ENCODE measurements at places on chromosomes 11 and 22.
A peak's percentile ranks its signal among the peaks of the same experiment; 100 is the strongest.

GRCh38 chr11:92413757-92414513 is 189.3 kb downstream of the FAT3 start:
- no peak overlapping the region for H3K27ac ChIP-seq
- no peak for DNase-seq
- H3K4me3 ChIP-seq, result no peak overlapping the region
- no peaks in the 10 kb centered on the region for H3K36me3 ChIP-seq
- no peaks in the 10 kb centered on the region for H3K27me3 ChIP-seq
- H3K4me1 ChIP-seq, result no peaks in the 10 kb centered on the region

GRCh38 chr11:47241841-47242301 is 6.7 kb downstream of the ACP2 start:
- no peak overlapping the region for H3K4me3 ChIP-seq
- H3K27ac ChIP-seq, result peak overlapping the region; percentile 3
- no peaks in the 10 kb centered on the region for H3K27me3 ChIP-seq
- H3K36me3 ChIP-seq, result peaks cover 31% of the 10 kb centered on the region
- peaks cover 8% of the 10 kb centered on the region for H3K4me1 ChIP-seq
- DNase-seq, result no peak

- H3K36me3 ChIP-seq, result no peaks in the 10 kb centered on the region
- no peak for DNase-seq
Observed at GRCh38 chr11:20211691-20212090, 51.4 kb upstream of the DBX1 start.

GRCh38 chr11:12792590-12792989 is 118.4 kb downstream of the TEAD1 start:
- no peak for DNase-seq
- no peaks in the 10 kb centered on the region for H3K36me3 ChIP-seq
- no peak overlapping the region for H3K27ac ChIP-seq
- peaks cover 9% of the 10 kb centered on the region for H3K27me3 ChIP-seq
- H3K4me3 ChIP-seq, result no peak overlapping the region
- H3K4me1 ChIP-seq, result no peaks in the 10 kb centered on the region

GRCh38 chr11:76073724-76074123 is 132.6 kb downstream of the WNT11 start:
- no peaks in the 10 kb centered on the region for H3K4me1 ChIP-seq
- no peaks in the 10 kb centered on the region for H3K27me3 ChIP-seq
- peaks cover 27% of the 10 kb centered on the region for H3K36me3 ChIP-seq
- no peak for DNase-seq
- no peak overlapping the region for H3K27ac ChIP-seq
- H3K4me3 ChIP-seq, result no peak overlapping the region

GRCh38 chr11:115220911-115221310 is 283.3 kb downstream of the CADM1 start:
- H3K4me1 ChIP-seq, result peaks cover 2% of the 10 kb centered on the region
- no peaks in the 10 kb centered on the region for H3K36me3 ChIP-seq
- no peak overlapping the region for H3K4me3 ChIP-seq
- no peak for DNase-seq
- no peak overlapping the region for H3K27ac ChIP-seq

DNA sequence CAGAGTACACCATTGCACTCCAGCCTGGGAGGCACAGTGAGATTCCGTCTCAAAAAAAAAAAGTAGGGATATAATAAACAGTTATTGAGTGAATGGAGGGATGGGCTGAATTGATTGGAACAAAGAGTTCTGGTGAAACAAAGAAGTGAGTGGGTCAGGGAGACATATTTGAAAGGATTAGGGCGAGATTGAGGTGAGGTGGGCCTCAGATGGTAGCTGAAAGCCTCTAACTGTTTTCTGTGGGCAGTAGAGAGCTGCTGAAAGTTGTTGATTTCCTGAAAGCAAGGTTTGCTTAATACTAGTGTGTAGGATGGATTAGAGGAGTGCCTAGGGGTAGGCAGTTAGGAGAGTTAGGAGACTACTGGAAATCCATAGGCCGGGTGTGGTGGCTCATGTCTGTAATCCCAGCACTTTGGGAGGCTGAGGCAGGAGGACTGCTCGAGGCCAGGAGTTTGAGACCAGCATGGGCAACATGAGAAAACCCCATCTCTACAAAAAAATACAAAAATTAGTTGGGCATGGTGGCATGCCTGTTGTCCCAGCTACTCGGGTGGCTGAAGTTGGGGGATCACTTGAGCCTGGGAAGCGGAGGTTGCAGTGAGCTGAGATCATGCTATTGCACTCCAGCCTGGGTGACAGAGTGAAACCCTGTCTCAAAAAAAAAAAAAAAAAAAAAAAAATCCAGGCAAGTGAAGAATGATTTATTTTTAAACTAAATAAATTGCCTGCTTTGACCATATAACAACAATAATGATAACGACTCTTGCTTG is 41.4 kb upstream of the PTPRJ start:
- H3K4me1 ChIP-seq, result peaks cover 28% of the 10 kb centered on the region
- H3K27me3 ChIP-seq, result no peaks in the 10 kb centered on the region
- no peaks in the 10 kb centered on the region for H3K36me3 ChIP-seq
- H3K27ac ChIP-seq, result peak overlapping the region; percentile 10
- DNase-seq, result no peak

DNA sequence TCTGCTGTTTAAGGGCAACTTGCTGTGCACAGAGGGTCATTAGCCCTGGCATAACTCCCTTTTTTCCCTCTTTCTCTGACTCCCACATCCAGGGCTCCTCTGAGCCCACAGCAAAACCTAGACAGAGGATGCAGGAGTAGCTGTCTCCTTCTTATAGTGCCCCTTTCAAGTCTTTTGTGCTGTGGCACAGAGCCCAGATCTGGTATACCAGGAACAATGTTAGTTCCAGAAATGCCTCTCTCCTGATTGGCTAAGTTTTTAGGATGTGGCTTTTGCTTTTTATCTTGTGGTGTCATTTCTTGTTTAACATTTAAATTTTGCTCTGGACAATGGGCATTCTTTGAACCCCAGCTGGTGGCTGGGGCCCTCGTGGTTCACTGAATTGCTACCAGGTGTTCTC is 25.6 kb upstream of the RRM1 start:
- H3K27me3 ChIP-seq, result no peaks in the 10 kb centered on the region
- peaks cover 29% of the 10 kb centered on the region for H3K36me3 ChIP-seq
- no peak overlapping the region for H3K4me3 ChIP-seq
- H3K27ac ChIP-seq, result peak overlapping the region; percentile 17

GRCh38 chr11:102238391-102238821 is 78.9 kb upstream of the BIRC3 start:
- DNase-seq, result no peak
- no peak overlapping the region for H3K27ac ChIP-seq
- H3K4me1 ChIP-seq, result no peaks in the 10 kb centered on the region
- H3K4me3 ChIP-seq, result no peak overlapping the region

GRCh38 chr11:75652936-75653335 is 15.9 kb downstream of the MAP6 start:
- H3K27me3 ChIP-seq, result peaks cover 7% of the 10 kb centered on the region
- DNase-seq, result no peak
- H3K36me3 ChIP-seq, result no peaks in the 10 kb centered on the region

DNA sequence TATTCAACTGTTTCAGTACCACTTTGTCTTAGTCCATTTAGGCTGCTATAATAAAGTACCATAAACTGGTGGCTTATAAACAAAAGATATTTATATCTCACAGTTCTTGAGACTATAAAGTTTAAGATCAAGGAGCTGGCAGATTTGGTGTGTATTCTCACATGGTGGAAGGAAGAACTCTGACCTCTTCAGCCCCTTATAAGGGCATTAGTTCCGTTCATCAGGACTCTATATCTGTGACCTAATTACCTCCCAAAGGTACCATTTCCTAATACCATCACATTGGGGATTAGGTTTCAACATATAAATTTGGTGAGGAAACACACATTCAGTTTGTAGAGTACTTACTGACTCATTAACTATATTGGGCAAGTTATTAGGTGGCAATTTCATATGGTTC is 10.7 kb upstream of the ARL14EP start:
- no peak overlapping the region for H3K4me3 ChIP-seq
- DNase-seq, result no peak
- no peaks in the 10 kb centered on the region for H3K36me3 ChIP-seq

- H3K27ac ChIP-seq, result no peak overlapping the region
- H3K27me3 ChIP-seq, result no peaks in the 10 kb centered on the region
- H3K4me3 ChIP-seq, result no peak overlapping the region
- no peak for DNase-seq
- no peaks in the 10 kb centered on the region for H3K4me1 ChIP-seq
Observed at GRCh38 chr11:1402355-1403077, 12.8 kb downstream of the BRSK2 start.

DNA sequence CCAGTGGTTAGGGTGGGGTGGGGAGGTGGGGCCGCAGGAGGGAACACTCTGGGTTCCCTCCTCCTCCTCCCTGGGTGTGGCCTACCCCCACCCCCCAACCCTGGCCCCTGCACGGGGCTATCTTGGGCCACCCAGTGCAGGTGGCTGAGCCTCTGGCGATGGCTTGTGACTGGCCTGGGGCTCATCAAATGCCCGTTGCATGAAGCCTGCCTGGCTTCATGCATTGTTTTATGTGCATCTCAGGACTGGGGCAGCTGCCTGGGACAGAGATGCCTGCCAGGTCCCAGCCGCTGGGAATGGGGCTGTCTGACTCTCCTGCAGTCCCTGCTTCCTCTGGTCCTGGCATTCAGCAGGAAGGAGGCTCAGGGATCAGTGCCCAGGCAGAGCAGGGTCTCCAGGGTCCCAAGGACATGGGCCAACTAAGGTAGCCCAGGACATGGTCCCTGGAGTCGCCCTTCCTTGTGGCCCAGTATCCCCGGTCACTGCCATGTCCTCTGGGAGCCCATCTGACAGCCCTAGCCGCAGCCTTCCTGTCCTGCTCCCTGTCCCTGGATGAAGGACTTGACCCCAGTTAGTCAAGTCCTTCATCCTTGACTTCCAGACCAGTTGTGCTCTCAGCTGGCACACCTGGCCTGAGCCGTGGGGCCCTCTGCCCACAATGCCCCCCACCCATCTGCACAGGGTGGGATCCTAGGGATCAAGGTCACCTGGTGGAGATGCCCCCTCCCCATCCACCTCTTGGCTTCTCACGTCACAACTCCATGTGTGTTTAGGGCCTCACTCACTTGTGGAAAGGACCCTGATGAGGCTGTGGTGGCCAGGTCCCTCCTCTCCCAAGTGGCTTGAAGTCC is 112.1 kb upstream of the FGF3 start:
- H3K36me3 ChIP-seq, result no peaks in the 10 kb centered on the region
- H3K4me3 ChIP-seq, result no peak overlapping the region
- H3K27ac ChIP-seq, result no peak overlapping the region
- DNase-seq, result peak; percentile 9
- peaks cover 1% of the 10 kb centered on the region for H3K4me1 ChIP-seq

DNA sequence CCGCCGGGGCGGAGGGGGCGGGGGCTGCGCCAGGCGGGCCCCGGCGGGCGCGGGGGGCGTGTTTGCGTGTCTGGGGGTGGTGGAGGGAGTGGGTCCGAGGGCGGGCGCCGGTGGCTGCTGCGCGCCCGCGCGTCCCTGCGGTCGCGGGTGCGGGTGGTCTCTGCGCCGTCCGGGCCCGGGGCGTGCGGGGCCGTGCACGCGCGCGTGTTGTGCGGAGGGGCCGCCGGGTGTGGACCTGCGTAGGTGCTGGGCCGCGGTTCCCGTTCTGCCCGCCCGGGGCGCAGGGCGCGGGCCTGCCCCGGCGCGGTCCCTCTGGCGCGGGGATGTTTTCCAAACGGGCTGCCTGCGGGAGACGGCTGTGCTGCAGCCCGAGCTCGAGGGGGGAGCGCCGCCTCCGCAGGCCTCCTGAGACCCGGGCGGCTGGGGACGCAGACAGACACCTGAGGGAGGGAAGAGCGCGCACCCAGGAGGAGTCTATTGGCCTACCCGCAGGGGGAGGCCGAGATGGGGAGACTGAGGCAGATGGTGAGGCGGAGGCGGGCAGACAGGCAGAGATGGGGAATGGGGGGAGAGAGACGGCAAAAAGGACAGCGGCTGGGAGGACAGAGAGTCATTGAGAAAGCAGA is 442 bp downstream of the PELI3 start:
- peaks cover 29% of the 10 kb centered on the region for H3K4me1 ChIP-seq
- peak overlapping the region; percentile 56 for H3K27ac ChIP-seq
- no peak for DNase-seq
- H3K27me3 ChIP-seq, result peaks cover 3% of the 10 kb centered on the region

GRCh38 chr11:35584321-35584720 is 33.9 kb upstream of the FJX1 start:
- peaks cover 25% of the 10 kb centered on the region for H3K27me3 ChIP-seq
- no peak for DNase-seq
- no peaks in the 10 kb centered on the region for H3K36me3 ChIP-seq
- H3K4me3 ChIP-seq, result no peak overlapping the region
- no peak overlapping the region for H3K27ac ChIP-seq
- no peaks in the 10 kb centered on the region for H3K4me1 ChIP-seq

DNA sequence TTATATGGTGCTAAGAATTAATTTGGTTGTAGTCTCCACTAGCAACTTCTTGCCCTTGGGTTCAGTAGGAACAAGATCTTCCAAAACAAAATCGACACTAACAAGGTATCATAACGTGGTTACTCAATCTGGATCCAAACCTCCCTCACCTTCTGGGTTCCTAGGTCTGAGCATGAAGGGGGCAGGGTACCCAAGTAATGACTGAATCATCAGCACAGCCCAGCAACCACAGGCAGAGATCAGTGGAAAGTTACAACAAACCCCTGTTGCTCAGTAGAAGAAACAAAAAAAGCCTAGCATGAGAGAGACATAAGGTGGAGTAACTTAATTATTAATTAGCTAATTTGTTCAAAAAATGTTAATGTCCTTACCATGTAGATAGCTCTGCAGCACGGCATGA is 221.4 kb downstream of the BLID start:
- no peaks in the 10 kb centered on the region for H3K36me3 ChIP-seq
- H3K27me3 ChIP-seq, result peaks cover 2% of the 10 kb centered on the region
- no peak overlapping the region for H3K27ac ChIP-seq
- no peak for DNase-seq

DNA sequence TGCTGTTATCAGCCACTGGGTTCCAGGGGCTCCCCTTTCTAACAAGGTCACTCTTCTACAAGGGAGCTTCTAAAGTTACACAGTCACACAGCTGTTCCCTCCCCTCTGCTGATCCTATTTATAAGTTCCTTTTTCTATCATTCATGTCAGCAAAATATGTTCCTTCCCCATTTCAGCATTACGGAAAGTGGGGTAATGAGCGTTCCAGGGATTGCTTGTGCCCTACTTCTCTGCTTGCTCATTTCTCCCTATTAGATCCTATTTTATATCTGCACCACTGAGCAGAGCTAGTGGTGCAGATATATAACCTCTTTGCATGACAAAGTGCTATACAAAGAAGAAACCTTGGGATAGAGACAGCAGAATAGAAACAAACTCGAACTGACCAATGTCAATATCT is 22.7 kb upstream of the PLEKHB1 start:
- peaks cover 32% of the 10 kb centered on the region for H3K27me3 ChIP-seq
- no peaks in the 10 kb centered on the region for H3K36me3 ChIP-seq
- peaks cover 3% of the 10 kb centered on the region for H3K4me1 ChIP-seq
- H3K4me3 ChIP-seq, result no peak overlapping the region
- DNase-seq, result no peak

- peak; percentile 23 for DNase-seq
- H3K36me3 ChIP-seq, result no peaks in the 10 kb centered on the region
- H3K27me3 ChIP-seq, result peaks cover 20% of the 10 kb centered on the region
- no peak overlapping the region for H3K27ac ChIP-seq
Observed at GRCh38 chr22:42281284-42281683, 10.8 kb upstream of the TCF20 start.
